ENCODE measurements at places on chromosomes 4 and X. TPM values are rescaled to one million over a fixed set of nuclear protein-coding genes. Genes with fewer than 3 reads are reported as not detected.
A peak's percentile ranks its signal among the peaks of the same experiment; 100 is the strongest.

GRCh38 chrX:140525448-140525847 is 20.6 kb upstream of the SOX3 start:
- no peak overlapping the region for H3K4me3 ChIP-seq
- H3K27ac ChIP-seq: no peak overlapping the region
- no peaks in the 10 kb centered on the region for H3K36me3 ChIP-seq
- DNase-seq: no peak
- H3K4me1 ChIP-seq: no peaks in the 10 kb centered on the region
- H3K27me3 ChIP-seq: no peaks in the 10 kb centered on the region

DNA sequence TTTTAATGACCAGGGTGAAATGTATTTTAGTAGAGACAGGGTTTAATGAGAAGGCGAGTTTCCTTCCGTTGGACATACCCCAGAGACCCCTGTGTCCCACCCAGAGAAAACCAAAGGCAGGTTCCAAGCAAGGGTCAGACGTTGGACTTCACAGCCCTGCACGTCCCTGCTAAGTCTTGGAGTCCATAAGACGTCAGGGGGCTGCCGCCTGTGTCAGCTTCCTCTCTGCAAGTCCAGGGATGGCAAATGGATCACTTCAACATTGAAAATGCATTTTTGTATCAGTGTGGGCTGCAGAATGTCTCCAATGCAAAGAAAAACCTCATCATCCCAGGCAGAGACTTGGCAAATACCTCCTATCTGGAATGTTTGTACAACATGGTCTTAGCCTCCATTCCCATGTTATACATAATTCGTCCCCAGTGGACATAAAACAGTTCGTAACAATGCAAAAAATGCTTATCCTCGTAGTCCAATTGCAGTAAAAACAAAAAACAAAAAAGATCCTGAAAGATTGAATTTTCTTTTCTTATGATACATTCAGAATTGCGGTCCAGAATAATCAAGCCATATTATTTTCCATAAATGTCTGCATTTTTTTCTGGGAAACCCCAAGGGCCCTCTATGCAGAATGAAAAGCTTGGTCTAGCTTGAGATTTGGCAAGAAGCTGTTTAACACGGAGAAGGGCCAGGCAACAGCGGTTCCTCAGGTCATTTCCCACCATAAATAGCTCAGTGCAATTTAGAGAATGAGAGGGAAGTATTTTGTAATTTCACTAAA is 190.9 kb downstream of the SHOX start:
- no peaks in the 10 kb centered on the region for H3K4me1 ChIP-seq
- H3K27ac ChIP-seq: no peak overlapping the region
- no peak overlapping the region for H3K4me3 ChIP-seq

The OPHN1 gene
- 3.9 TPM for total RNA-seq

The RNF212 gene
- total RNA-seq: not detected

The PLXNB3 gene
- total RNA-seq: 3.2 TPM

GRCh38 chr4:83591056-83591455 is 55.1 kb downstream of the GPAT3 start:
- no peaks in the 10 kb centered on the region for H3K27me3 ChIP-seq
- peaks cover 7% of the 10 kb centered on the region for H3K4me1 ChIP-seq
- DNase-seq: no peak
- no peak overlapping the region for H3K4me3 ChIP-seq
- no peak overlapping the region for H3K27ac ChIP-seq

DNA sequence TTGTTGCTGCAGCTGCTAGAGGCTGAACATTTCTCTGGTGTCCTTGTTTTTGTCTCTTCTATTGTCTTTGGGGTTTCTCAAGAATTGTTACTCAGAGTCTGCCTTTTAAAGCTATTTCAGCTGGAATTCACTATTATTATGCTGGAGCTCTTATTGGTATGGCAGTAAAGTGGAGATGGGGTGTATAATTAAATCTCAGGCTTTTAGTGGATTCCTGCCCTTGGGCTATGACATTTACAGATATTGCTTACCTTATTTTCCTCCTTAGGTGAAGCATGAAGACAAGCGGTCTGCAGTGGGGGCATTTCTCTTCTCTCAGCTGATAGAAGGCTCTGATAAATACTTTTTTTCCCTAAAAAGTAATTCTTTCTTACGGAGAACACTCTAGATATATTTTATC is 1656.6 kb upstream of the IGFBP7 start:
- no peak overlapping the region for H3K4me3 ChIP-seq
- H3K27ac ChIP-seq: no peak overlapping the region
- H3K36me3 ChIP-seq: no peaks in the 10 kb centered on the region
- H3K4me1 ChIP-seq: no peaks in the 10 kb centered on the region

DNA sequence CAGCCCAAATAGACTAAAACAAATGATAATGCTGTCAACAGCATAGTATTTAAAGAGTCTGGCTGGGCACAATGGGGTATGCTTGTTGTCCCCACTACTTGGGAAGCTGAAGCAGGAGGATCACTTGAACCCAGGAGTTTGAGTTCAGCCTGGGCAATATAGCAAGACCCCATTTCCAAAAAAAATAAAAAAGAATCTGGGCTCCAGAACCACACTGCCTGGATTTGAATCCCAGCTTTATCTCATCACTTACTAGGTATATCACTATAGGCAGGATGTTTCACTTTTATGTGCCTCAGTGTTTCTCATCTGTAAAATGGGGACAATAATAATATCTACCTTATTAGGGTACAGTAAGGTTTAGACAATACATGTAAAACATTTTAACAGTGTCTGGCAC is 5.3 kb upstream of the G3BP2 start:
- DNase-seq: no peak
- H3K4me3 ChIP-seq: no peak overlapping the region
- no peak overlapping the region for H3K27ac ChIP-seq
- no peaks in the 10 kb centered on the region for H3K36me3 ChIP-seq
- H3K27me3 ChIP-seq: no peaks in the 10 kb centered on the region
- peaks cover 8% of the 10 kb centered on the region for H3K4me1 ChIP-seq

The PRDM8 gene
- total RNA-seq: 1.3 TPM

DNA sequence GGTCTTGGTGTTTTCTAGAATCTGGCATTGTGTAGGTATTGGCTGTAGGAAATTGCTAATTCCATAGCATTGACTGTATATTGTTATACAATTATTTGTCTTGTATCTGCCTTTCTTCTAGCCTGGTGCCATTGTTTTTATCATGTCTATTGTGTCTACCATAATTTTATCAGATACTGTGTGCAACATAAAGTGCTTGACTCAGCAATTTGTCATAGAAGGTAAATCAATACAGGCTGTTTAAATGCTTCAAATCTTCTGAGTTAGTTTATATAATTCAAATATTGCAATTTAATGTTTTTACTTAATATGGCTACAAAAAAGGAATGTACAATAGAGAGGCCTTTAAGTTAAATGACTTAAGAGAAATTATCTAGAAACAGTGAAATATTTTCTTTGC is 263.3 kb upstream of the UGT8 start:
- H3K4me1 ChIP-seq: no peaks in the 10 kb centered on the region
- DNase-seq: no peak
- H3K27me3 ChIP-seq: no peaks in the 10 kb centered on the region
- H3K36me3 ChIP-seq: no peaks in the 10 kb centered on the region
- H3K4me3 ChIP-seq: no peak overlapping the region

The EREG gene
- total RNA-seq: 0.39 TPM

DNA sequence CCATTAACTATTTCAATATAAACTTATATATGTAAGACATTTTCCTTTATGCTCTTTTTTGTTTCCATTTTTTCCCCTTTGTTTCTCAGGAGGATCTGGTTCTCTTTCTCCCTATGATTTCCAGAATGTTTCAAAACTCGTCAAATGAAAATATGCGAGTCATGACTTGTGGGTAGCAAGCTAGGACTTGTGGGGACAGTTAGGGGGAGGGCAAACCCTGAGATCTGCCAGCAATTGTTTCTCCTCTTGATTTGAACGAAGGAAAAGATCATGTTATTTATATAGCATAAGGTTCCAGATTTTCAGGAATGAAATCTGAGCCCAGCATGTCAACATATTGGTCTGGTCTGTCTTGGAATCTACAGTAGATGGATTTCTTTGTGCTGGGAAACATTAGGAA is 28.9 kb upstream of the GPC4 start:
- no peak overlapping the region for H3K27ac ChIP-seq
- H3K27me3 ChIP-seq: no peaks in the 10 kb centered on the region
- no peaks in the 10 kb centered on the region for H3K36me3 ChIP-seq
- no peak for DNase-seq

- no peaks in the 10 kb centered on the region for H3K27me3 ChIP-seq
- H3K4me1 ChIP-seq: no peaks in the 10 kb centered on the region
- H3K4me3 ChIP-seq: no peak overlapping the region
- H3K27ac ChIP-seq: no peak overlapping the region
These were observed 330.9 kb downstream of the SPOCK3 start for GRCh38 chr4:166903408-166903807.

GRCh38 chr4:163622379-163623035 is 128.0 kb downstream of the TMA16 start:
- no peak overlapping the region for H3K27ac ChIP-seq
- H3K27me3 ChIP-seq: no peaks in the 10 kb centered on the region
- H3K36me3 ChIP-seq: no peaks in the 10 kb centered on the region
- no peaks in the 10 kb centered on the region for H3K4me1 ChIP-seq
- DNase-seq: no peak

The ZNF41 gene
- total RNA-seq: 14.3 TPM

The IL15 gene
- 1.8 TPM for total RNA-seq

GRCh38 chr4:38495446-38495845 is 168.6 kb upstream of the KLF3 start:
- H3K36me3 ChIP-seq: no peaks in the 10 kb centered on the region
- H3K4me3 ChIP-seq: no peak overlapping the region
- H3K27ac ChIP-seq: no peak overlapping the region
- no peaks in the 10 kb centered on the region for H3K27me3 ChIP-seq

GRCh38 chrX:108221301-108221864 is 129.8 kb downstream of the ATG4A start:
- no peak for DNase-seq
- H3K36me3 ChIP-seq: no peaks in the 10 kb centered on the region
- H3K27ac ChIP-seq: no peak overlapping the region
- H3K27me3 ChIP-seq: peaks cover 57% of the 10 kb centered on the region
- no peaks in the 10 kb centered on the region for H3K4me1 ChIP-seq
- H3K4me3 ChIP-seq: no peak overlapping the region

The PPP1R3F gene
- 19.7 TPM for total RNA-seq

- DNase-seq: no peak
- H3K36me3 ChIP-seq: no peaks in the 10 kb centered on the region
- H3K27ac ChIP-seq: no peak overlapping the region
These were observed 59.5 kb upstream of the FGF13 start for GRCh38 chrX:138771047-138771446.

The MAGEA11 gene
- total RNA-seq: not detected

DNA sequence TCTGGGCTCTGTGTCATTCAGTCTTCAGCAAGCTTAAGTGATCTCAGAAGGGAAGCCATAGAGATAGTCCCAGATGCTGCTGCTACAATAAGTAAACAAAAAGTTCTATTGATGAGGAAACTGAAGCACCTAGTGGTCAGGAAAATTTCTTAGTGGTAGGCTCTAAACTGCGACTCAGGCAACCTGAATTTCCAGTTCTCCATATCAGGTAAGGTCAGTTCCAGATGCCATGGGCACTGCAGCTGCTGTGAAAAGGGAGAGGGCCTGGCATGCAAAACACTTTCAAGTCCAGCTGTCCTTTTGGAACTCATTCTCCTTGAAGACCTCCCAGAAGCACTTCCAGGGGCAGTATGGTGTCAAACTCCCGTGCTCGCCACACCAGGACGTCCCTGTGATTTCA is 46.2 kb downstream of the REELD1 start:
- no peaks in the 10 kb centered on the region for H3K27me3 ChIP-seq
- H3K36me3 ChIP-seq: no peaks in the 10 kb centered on the region
- no peaks in the 10 kb centered on the region for H3K4me1 ChIP-seq
- H3K4me3 ChIP-seq: no peak overlapping the region

The ELOVL6 gene
- total RNA-seq: 3.3 TPM

- H3K4me3 ChIP-seq: no peak overlapping the region
- no peak overlapping the region for H3K27ac ChIP-seq
- no peaks in the 10 kb centered on the region for H3K36me3 ChIP-seq
- H3K4me1 ChIP-seq: peaks cover 8% of the 10 kb centered on the region
- DNase-seq: no peak
These were observed 61.7 kb upstream of the GUCY1A1 start for GRCh38 chr4:155604718-155605626.

GRCh38 chr4:134622199-134622598 is 420.6 kb upstream of the PABPC4L start:
- no peak overlapping the region for H3K27ac ChIP-seq
- H3K27me3 ChIP-seq: no peaks in the 10 kb centered on the region
- no peaks in the 10 kb centered on the region for H3K4me1 ChIP-seq
- no peaks in the 10 kb centered on the region for H3K36me3 ChIP-seq
- H3K4me3 ChIP-seq: no peak overlapping the region
- no peak for DNase-seq

DNA sequence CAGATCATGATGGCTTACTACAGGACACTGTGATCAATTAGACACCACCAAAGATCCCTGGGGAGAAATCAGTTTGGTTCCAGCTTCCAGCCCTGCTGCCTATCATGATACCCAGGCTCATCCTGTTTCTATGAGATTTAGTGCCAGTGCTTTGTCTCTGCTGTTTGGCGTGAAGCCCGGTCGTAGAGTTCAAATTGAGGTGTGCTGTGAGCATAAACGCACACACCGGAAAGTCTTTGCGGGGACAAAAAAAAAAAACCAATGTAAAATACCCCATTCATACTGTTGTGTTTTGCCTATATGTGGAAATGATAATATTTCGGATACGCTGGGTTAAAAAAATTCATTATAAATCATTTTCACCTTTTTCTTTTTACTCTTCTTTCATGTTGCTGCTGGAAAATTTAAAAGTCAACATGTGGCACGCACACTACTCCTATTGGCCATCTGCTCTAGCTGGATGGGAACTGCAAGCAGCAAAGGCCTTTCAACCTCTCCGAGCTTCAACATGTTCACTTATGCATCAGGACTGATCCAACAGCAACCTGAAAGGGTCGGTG is 607 bp upstream of the DKC1 start:
- DNase-seq: no peak
- H3K4me3 ChIP-seq: peak overlapping the region; percentile 75
- peaks cover 13% of the 10 kb centered on the region for H3K4me1 ChIP-seq
- peaks cover 22% of the 10 kb centered on the region for H3K36me3 ChIP-seq

GRCh38 chr4:149713031-149713430 is 102.6 kb downstream of the IQCM start:
- no peak for DNase-seq
- H3K36me3 ChIP-seq: no peaks in the 10 kb centered on the region
- no peak overlapping the region for H3K27ac ChIP-seq
- H3K4me1 ChIP-seq: no peaks in the 10 kb centered on the region
- H3K4me3 ChIP-seq: no peak overlapping the region

All from heart right ventricle (tissue), 16 donors.